ENCODE measurements at places on chromosomes 5 and 9.

DNA sequence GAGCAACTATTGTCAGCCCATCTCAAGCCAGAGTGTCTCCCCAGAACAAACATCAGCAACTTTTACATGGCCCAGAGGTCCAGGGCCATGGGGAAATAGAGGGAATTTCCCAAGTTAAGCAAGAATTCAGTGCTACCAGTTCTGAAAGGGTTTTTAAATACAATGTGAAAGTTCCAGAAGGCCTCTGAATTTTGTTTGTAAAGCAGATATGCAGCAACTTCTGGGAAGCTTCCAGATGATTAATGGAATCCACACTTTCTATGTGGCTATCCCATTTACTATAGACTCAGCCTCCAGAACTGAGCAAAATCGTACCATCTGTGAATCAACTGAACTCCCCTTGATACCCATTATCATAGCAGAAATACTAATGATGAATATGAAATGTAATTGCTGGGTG lies 93.8 kb downstream of the FEM1C start:
- DNase-seq, result no peak

GRCh38 chr5:149764086-149764485 lies 34.0 kb downstream of the PPARGC1B start:
- no peak for DNase-seq

- DNase-seq, result no peak
Measured at GRCh38 chr9:112905084-112905483, 14.4 kb upstream of the SLC46A2 start.

- DNase-seq, result no peak
Measured at GRCh38 chr5:102583276-102584124, 84.7 kb upstream of the SLCO6A1 start.

DNA sequence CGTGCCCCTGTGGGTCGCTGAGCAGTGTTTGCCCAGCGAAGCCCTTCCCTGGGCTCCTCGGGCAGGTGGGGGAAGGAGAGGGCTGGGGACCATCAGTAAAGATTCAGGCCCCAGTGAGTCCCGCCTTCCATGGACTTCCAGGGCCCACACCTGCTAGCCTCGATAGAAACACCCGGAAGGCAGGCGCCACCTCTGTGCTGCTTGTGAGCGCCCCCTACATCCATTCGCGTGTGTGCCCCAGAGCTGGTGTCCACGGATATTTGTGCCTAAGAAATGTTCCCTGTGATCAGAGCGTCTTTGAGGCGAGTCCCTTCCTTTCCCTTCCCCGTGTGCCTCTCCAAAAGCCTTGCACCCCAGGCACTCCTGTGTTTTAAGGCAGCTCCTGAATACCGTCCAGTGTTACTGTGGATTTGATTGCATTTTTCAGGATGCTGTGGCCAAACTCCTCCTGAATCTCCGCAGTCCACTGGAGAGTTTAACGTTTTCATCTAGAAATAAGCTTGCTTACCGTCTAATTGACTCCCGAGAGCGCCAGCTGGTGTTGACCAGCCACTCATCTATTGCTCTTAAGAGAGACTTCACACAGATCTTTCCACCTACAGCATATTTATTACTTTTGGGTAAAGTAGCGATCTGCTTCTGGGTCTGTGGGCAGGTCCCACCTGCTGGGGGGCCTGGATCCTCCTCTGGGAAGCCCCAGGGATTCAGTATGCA lies 101.4 kb downstream of the COL5A1 start:
- DNase-seq, result no peak

DNA sequence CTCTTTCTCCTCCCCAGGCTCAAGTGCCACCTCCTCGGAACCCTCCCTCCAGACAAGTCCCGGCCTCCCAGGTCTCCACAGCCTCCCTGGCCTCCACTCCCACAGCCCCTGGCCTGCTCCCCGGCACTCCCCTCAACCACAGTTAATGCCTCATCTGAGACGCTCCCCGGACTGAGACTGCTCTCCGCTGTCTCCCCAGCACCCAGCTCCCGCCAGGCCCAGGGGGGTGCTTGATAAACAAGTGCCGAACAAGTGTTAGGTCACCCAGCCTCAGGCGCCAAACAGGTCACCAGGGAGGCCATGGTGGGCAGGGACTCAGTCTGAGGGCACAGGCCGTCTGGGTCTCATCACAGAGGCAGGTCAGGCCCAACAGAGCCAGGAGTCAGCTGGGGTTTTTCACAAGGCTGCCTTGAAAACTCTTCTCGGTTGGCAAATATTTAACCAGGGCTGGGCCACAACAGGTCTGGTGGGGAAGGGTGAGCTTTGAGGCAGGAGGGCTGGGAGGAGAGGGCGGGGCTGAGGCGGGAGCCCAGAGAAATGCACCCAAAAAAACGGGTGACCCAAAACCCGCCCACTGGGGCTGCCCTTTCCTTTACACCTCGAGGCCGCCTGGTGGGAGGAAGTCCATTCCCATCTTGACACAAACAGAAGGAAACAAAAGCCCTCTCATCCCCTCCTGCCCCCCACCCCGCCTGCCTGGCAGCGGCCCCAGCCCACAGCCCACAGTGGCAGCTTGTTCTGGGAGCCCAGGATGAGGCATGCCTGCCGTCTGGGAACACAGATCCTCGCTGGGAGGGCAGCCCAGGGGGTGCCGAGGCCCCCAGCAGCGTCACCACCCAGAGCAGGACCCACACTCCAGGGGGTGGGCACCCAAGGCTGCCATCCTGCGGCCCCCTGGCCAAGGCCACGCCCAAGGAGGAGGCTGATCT lies 66.6 kb upstream of the STXBP1 start:
- DNase-seq, result no peak

DNA sequence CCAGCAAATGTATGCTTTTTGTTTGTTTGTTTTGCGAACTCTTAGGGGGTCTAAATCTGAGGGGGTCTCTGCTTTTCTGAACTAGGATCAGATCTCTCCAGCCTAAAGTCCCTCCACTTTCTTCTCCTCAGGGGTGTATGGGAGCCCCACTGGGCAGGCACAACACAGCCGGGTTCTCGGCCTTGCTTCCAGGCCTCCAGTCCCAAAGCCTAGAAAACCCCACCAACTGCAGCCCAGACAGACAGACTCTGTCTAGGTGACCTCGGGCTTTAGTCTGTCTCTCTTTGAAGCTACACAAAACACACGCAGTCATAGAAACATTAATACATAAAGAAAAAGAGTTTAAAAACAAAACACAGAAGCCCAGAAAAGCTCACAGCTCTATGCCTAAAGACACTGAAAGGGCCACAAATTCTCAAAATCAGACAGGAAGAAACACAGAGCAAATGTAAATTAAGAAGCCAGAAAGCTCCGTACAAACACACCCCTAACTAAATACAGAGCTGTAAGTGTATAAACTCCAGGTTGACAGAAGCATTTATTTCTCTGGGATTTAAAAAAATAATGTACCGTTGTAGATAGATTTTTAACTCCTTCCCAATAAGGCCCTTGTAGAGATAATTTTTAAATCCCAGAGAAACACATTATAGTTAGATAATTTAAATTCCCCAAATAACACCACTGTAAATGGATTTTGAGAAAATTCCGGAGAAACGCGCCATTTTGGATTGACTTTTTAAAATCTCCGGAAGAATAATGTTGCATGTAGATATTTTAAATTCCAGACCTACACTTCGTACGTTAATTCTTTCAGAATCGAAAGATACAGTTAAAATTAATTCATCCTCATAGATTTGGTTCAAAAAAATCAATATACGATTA lies 2.0 kb downstream of the PITX1 start:
- DNase-seq, result no peak

GRCh38 chr5:153900703-153901395 lies 137.9 kb downstream of the FAM114A2 start:
- no peak for DNase-seq

- DNase-seq, result no peak
Measured at GRCh38 chr9:8436786-8437185, 637.2 kb upstream of the DMAC1 start.

DNA sequence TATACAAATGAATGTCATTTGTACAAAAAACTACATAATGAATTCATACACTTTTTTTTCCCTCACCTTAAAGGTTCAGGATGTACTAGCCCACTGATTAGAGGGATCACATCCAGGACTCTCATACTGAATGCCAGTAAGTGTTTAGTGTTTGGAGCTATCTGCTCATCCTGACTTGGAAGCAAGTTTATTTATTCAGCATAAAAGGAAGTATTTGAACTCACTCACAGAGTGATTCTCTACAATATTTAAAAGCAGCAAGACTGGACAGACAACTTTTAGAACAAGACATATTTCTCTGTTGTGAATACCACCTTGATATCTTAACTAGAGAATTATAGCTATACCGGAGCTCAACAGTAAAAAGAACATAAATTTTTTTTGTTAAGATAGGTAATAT lies 14.8 kb upstream of the IQGAP2 start:
- no peak for DNase-seq

GRCh38 chr5:40939753-40940152 lies 30.5 kb downstream of the C7 start:
- no peak for DNase-seq

GRCh38 chr9:99058964-99059921 lies 45.7 kb upstream of the TGFBR1 start:
- DNase-seq, result peak; percentile 74

DNA sequence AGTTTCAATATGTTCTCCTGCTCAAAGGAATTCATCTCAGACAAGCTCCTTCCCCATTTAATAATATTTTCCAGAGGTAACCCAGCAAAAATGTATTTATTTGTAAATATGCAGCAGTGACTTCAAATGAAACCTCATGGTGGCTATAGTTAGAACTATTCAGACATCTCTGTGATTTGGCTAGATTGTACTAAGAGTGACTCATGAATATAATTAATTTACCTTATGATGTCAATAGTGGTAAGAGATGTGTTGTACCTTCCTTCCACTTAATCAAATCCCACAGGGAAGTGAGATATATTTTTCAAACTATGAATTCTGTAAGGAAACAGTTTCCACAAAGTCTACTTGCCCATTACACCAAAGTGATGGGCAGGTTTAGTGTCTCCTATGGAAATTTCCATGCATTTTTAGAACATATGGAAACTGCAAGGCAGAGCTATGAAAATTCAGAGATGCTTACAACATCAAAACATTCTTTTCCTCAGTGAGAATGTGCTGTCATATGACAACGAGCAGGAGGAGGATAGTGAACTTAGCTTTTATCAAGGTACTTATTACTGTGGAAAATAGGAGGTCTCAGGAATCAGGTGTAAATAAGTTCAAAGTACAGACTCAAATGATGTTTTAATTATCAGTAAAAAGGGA lies 34.0 kb upstream of the SPDL1 start:
- DNase-seq, result no peak

- DNase-seq, result no peak
Measured at GRCh38 chr9:115514454-115514853, 396.5 kb upstream of the TNC start.

GRCh38 chr9:97706246-97706645 lies 9.1 kb upstream of the XPA start:
- DNase-seq, result no peak

GRCh38 chr5:150137168-150137957 lies 18.3 kb downstream of the PDGFRB start:
- no peak for DNase-seq

DNA sequence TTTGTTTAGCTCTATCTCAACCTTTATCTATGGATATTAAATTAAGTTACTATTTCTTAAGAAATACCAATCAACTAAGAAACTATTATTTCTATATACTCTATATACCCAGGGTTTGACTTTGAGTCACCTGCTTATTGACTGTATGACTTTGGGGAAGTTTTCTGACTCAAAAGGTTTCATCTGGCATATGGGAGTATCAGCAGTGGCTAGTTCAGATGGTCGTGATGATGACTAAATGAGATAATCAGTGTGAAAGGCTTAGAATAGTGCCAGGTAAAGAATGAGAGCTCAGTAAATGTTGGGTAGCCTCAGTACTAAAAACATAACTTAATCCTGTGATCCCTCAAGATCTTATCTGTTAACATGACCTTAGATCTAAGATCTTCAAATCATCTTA lies 179.7 kb upstream of the ISL1 start:
- DNase-seq, result no peak

DNA sequence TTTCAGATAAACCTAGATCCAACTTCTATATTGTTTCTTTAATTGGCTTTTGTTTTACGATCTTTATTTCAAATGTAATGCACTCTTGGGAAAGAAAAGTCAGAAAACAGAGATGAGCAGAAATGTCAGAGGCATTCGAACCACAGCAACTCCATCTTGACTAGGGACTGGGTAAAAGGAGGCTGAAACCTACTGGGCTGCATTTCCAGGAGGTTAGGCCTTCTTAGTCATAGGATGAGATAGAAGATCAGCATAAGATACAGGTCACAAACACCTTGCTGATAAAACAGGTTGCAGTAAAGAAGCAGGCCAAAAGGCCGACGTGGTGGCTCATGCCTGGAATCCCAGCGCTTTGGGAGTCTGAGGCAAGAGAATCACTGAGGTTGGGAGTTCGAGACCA lies 30.5 kb upstream of the DAPK1 start:
- no peak for DNase-seq
